Retina (tissue), 1 donor: ENCODE measurements at places on chromosomes 6 and 20.

DNA sequence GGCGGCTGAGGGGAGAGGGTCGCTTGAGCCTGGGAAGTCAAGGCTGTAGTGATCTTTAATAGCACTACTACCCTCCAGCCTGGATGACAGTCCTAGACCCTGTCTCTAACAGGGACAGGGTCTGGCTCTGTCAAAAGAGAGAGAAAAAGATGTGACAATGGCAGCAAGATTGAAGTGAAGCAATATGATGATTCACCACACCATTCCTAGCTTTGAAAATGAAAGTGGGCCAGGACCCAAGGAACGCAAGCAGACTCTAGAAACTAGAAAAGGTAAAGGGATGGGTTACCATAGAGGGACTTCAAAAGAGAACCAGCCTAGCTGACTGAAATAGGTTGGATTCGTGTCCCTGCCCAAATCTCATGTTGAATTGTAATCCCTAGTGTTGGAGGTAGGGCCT, 426.9 kb downstream of the HTR1B start:
- no peak for DNase-seq

DNA sequence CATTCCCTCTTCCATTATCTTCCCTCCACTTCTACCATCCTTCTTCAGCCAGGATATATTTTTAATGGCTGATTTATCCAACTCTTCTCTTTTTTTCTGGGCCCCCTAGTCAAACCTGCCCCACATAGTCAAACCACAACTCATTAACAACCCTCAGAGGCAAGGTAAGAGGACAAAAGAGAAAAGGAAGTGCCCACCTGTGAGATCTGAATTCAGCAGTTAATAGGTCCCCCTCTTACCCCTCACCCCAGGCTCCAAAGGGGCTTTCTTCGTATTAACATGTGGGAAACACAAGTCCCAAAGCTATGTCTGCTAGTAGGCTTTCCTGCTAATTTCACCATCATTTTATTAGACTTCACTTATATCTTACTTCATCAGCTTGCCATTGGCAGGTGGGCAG, 44.1 kb upstream of the TSPYL1 start:
- no peak for DNase-seq

- DNase-seq: no peak
These were observed 142.8 kb upstream of the PTPRK start for GRCh38 chr6:128663238-128663637.

DNA sequence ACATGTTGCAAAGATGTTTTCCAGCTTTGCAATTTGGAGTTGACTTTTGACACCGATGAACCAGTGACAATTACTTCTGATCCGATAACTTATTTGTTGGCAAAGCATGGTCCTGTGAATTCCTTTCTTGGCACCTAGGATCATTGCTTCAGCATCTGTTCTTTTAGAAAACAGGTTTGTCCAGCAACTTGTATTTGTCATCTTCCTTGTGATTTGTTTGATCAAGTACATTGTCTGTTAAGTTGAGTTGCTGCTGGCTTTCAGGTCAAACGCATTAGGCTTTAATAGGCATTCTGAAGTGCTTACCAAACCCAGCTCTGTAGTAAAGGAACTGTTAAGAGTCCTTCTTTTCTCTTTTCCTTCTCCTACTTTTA, 192.4 kb upstream of the ZNF217 start:
- no peak for DNase-seq

DNA sequence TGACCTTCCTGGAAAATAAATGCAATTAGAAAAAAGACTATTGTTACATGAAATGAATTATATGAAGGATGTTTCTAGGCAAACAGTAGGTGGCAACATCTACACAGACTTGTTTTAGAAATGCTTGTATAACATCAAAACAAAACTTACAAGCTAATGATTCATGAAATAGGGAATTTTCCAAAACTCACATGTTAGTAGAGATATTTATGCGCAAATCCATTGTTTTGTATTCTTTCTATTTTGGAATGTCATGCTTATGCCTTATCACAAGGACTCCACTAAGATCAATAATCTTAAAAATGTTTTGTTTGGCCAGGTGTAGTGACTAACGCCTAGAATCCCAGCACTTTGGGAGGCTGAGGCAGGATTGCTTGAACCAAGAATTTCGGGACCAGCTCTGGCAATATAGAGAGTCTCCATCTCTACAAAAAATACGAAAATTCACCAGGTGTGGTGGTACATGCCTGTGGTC, 32.3 kb upstream of the LGSN start:
- no peak for DNase-seq
